Fibroblast of skin of left biceps (primary cell): ENCODE measurements at places on chromosomes 6 and 20.

DNA sequence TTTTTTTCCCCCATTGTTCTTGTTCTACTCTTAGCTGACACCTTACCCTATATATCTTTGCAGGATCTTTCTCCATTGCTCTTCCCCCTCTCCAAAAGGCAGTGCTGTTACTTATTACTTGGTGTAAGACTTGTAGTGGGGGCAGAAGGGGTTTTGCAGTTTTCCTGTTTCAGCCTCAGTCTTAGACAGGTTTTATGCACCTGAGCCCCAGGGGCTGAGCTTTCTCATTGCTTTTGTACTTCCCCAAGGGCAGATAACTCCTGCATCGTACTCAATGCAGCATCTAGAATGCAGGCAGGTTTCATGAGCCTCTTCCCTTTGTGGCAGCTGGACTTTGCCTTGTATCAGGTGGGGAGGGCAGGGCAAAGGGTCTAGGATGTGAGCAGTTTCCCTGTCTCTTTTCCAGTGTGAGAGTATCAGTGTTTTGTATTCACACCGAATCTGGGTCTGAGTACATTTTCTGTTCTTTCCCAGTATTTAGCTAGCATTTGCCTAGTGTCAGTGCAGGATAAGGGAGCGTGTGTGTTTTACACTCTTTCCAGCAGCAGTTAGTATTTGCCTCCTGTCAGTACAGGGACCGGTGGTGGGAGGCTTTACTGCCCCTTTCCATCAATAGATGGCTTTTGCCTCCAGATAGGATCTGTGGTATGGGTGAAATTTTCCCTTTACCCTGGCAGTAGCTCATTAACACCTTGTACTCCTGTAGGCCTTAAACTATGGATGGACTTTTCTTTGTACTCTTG lies 19.6 kb downstream of the CYB5R4 start:
- no peak for DNase-seq

- DNase-seq: no peak
These were observed 3.0 kb downstream of the RIMS1 start for GRCh38 chr6:71889366-71889765.

GRCh38 chr6:21327326-21328112 lies 266.0 kb upstream of the SOX4 start:
- DNase-seq: no peak

GRCh38 chr6:144547409-144547808 lies 262.3 kb downstream of the UTRN start:
- no peak for DNase-seq
